ENCODE measurements at places on chromosomes 11 and 22.

GRCh38 chr11:83336993-83337392 is 50.8 kb upstream of the CCDC90B start:
- no peak for DNase-seq
- no peaks in the 10 kb centered on the region for H3K36me3 ChIP-seq
- no peak overlapping the region for H3K27ac ChIP-seq
- peaks cover 15% of the 10 kb centered on the region for H3K27me3 ChIP-seq
- H3K4me1 ChIP-seq, result no peaks in the 10 kb centered on the region

DNA sequence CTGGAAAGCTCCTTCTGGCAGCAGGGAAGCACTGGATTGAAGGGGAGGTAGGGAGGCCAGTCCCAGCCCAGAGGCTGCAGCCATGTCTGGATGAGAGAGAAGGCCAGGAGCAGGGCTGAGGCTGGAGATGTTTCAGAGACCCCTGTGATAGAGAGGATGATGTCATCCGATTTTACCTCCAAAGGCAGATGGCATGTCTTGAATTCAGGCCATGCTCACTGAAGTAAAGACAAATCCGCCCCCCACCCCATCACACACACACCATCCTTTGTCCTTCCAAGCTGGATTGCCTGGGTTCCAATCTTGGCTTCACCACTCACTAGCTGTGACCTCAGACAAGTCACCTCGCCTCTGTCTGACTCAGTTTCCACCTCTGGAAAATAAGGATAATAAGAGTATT is 47.2 kb downstream of the TP53I11 start:
- H3K27ac ChIP-seq, result no peak overlapping the region
- no peaks in the 10 kb centered on the region for H3K27me3 ChIP-seq
- no peaks in the 10 kb centered on the region for H3K4me1 ChIP-seq
- H3K4me3 ChIP-seq, result no peak overlapping the region
- H3K36me3 ChIP-seq, result peaks cover 7% of the 10 kb centered on the region

DNA sequence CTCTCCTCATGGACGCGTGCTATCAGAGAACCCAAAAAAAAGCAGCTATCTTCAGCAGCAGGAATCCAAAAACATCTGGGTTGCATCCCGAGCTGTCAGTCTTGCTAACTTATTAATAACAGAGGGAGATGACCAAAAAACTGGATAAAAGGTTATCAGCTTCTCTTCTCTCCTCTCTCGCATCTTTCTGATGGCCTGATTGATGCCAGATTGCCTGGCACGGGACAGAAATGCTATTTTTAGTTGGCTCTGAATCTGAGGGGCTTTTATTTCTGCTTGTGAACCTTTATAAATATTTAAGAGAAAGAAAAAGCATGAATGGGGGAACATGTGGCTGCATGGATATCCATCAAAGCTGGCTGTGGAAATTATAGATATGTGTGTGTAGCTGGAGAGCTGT is 230.3 kb downstream of the ETS1 start:
- H3K4me3 ChIP-seq, result no peak overlapping the region
- no peaks in the 10 kb centered on the region for H3K36me3 ChIP-seq
- peaks cover 3% of the 10 kb centered on the region for H3K4me1 ChIP-seq
- no peaks in the 10 kb centered on the region for H3K27me3 ChIP-seq

DNA sequence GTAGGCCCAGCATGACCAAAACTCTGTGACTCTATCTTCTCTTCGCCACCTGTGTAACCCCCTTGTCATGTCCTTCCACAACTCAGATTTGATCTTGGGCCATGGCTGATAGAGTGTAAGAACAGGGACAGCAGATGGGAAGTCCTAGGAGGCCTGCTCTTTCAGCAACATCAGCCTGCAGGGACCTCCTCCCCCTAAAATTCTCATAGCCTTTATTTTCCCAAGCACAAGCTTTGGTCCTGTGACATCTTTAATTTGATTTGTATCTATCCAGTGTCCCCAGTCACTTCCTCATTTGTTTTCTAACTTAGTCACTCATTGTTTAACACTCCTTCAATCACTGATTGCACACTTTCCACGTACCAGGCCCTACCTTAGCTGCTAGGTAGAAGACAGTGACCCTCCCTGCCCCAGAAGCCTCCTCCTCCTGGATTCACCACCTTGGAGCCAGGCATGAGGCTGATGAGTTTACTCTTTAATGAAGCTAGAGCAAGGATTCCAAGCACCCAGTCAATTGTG is 5.3 kb downstream of the UBQLN3 start:
- H3K4me1 ChIP-seq, result no peaks in the 10 kb centered on the region
- H3K36me3 ChIP-seq, result no peaks in the 10 kb centered on the region
- no peak for DNase-seq
- H3K27ac ChIP-seq, result no peak overlapping the region
- H3K4me3 ChIP-seq, result no peak overlapping the region
- H3K27me3 ChIP-seq, result peaks cover 34% of the 10 kb centered on the region

- no peaks in the 10 kb centered on the region for H3K36me3 ChIP-seq
- H3K4me1 ChIP-seq, result no peaks in the 10 kb centered on the region
- H3K27me3 ChIP-seq, result peaks cover 34% of the 10 kb centered on the region
- no peak overlapping the region for H3K27ac ChIP-seq
- no peak overlapping the region for H3K4me3 ChIP-seq
- no peak for DNase-seq
Measured at GRCh38 chr11:60710482-60710881, 11.1 kb downstream of the MS4A8 start.

DNA sequence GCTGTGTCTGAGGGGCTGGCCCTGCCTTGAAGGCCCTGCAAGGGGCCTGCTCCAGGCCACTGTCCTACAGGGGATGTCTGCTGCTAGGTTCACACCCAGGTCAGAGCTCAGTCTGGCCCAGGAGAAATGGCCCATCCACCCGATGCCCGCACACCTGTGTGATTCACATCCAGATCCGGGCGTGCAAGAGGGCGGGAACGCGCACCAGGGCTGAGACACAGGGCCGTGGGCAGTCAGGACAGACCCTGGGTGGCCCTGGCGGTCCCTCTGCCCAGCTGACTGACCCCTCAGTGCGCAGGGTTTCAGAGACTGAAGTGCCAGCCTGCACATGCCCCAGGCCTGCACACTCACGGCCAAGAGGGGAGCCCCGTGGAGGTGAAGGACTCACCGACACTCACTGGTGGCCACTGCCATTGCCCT is 7.4 kb downstream of the TOLLIP start:
- no peaks in the 10 kb centered on the region for H3K27me3 ChIP-seq
- DNase-seq, result no peak
- H3K27ac ChIP-seq, result no peak overlapping the region

DNA sequence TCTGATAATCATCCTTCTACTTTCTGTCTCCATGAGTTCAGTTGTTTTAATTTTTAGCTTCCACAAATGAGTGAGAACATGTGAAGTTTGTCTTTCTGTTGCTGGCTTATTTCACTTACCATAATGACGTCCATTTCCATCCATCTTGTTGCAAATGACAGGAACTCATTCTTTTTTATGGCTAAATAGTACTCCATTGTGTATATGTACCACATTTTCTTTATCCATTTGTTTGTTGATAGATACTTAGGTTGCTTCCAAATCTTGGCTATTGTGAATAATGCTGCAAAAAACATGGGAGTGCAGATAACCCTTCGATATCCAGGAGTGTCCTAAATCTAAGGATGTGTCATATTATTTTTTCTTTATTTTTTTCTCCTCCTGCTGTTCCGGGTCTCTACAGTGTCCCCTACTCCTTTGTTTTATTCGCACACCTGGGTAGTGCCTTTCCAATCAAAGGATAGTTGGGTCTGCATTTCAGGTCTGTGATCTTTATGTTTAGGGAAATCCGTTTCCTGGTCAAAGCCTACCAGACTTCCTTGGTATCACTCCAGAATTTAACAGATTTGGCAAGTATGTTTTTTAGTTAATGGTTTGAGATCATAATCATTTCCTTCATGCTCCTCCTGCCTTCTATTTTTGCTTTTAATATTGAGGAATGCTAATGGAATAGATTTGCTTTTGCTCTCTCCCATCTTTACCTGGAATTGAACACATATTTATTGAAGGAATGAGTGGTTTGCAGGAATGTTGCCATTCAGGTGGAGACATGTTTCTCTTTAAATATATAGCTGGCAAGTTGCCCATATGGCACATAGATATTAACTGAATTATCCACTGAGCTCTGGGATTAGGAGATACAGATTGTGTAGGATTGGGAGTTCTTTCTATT is 53.7 kb downstream of the ARHGEF12 start:
- H3K27me3 ChIP-seq, result peaks cover 32% of the 10 kb centered on the region
- no peak for DNase-seq
- H3K4me3 ChIP-seq, result no peak overlapping the region

DNA sequence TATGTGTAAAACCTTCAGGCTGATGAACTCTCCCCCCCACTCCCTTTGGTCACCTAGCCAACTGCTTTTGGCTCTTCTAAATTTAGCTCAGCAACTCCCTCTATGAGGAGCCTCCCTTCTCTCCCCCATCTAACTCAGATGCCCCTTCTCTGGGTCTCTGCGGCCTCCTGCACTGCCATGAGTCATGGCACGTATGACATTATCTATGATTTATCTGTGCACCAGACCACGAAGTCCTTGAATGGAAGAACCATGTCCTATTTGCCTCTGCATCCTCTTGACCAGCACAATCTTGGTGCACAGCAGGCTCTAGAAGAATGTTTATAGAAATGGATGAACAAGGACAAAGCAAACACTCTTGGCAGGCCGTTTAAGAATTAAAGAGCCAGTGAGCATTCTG is 46.0 kb downstream of the RPL27A start:
- H3K36me3 ChIP-seq, result no peaks in the 10 kb centered on the region
- no peak for DNase-seq
- H3K4me3 ChIP-seq, result no peak overlapping the region
- peaks cover 37% of the 10 kb centered on the region for H3K27me3 ChIP-seq
- H3K4me1 ChIP-seq, result no peaks in the 10 kb centered on the region
- H3K27ac ChIP-seq, result no peak overlapping the region

DNA sequence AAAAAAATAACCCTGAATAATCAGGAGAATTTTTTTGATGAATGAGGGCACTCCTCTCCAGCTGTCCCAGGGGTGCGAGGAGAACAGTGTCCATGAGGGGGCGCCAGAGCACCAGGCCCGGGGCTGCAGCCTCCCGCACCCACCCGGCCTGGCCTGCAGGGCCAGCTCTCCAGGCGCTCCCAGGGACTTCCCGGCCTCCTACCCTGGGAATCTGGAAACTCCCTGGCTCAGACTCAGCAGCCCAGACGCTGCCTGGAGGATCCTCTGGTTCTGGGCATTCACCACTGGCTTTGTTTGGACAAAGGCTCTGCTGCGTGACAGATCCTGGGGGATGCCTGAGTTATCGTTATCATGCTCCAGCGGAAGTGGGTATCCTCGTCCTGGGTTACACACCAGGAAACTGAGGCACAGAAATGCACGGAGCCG is 31.0 kb downstream of the MCM5 start:
- no peaks in the 10 kb centered on the region for H3K27me3 ChIP-seq
- peaks cover 7% of the 10 kb centered on the region for H3K4me1 ChIP-seq
- no peak overlapping the region for H3K4me3 ChIP-seq

DNA sequence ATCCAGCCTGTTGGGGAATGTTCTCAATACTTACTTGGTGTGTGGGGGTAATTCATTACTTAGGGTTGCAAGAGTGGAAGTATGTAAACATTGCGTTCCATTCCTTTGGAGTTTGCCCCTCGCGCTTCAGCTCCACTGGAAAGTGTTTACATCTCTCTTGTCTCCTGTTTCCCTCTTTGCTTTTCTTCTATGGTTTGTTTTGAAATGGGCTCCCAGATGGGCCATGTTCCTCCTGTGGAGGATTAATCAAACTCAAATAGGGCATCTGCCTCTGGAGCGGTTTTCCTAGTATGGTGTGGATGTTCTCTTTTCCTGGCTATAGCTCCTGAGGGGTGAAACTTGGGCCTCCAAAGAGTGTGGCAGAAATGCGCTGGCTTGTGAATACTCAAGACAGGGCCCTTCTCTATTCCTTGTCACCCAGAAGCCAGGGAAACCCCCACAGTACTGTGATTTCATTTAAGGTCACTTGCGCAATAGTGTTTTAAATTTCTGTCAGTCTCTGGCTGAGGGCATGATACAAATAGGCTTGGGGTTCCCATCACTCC is 51.9 kb downstream of the CD44 start:
- peaks cover 100% of the 10 kb centered on the region for H3K36me3 ChIP-seq
- no peak for DNase-seq
- H3K4me1 ChIP-seq, result peaks cover 38% of the 10 kb centered on the region
- H3K27ac ChIP-seq, result peak overlapping the region; percentile 67

GRCh38 chr11:115930886-115931547 is 426.8 kb upstream of the CADM1 start:
- no peaks in the 10 kb centered on the region for H3K4me1 ChIP-seq
- no peaks in the 10 kb centered on the region for H3K36me3 ChIP-seq
- peaks cover 9% of the 10 kb centered on the region for H3K27me3 ChIP-seq
- no peak overlapping the region for H3K27ac ChIP-seq

- no peak overlapping the region for H3K27ac ChIP-seq
- no peak overlapping the region for H3K4me3 ChIP-seq
- peaks cover 7% of the 10 kb centered on the region for H3K27me3 ChIP-seq
- no peak for DNase-seq
- H3K4me1 ChIP-seq, result no peaks in the 10 kb centered on the region
Measured at GRCh38 chr22:25630447-25630846, 66.0 kb downstream of the GRK3 start.

GRCh38 chr22:31241200-31241599 is 29.1 kb downstream of the LIMK2 start:
- H3K36me3 ChIP-seq, result no peaks in the 10 kb centered on the region
- H3K4me3 ChIP-seq, result no peak overlapping the region
- no peak overlapping the region for H3K27ac ChIP-seq
- H3K27me3 ChIP-seq, result no peaks in the 10 kb centered on the region
- H3K4me1 ChIP-seq, result peaks cover 15% of the 10 kb centered on the region

- no peaks in the 10 kb centered on the region for H3K36me3 ChIP-seq
- no peak for DNase-seq
- no peaks in the 10 kb centered on the region for H3K4me1 ChIP-seq
- no peak overlapping the region for H3K4me3 ChIP-seq
Measured at GRCh38 chr11:113082341-113082955, 121.2 kb downstream of the NCAM1 start.

DNA sequence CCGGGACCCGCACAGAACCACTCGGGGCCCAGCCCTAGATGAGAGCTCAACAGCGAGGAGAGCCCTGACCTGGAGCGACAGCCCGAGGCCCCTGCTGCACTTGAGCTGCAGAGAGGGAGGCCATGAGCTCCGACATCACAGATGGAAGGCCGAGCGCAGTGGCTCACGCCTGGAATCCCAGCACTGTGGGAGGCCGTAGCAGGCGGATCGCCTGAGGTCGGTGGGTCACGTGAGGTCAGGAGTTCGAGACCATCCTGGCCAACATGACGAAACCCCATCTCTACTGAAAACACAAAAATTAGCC is 13.8 kb upstream of the BRSK2 start:
- no peak overlapping the region for H3K4me3 ChIP-seq
- H3K27me3 ChIP-seq, result peaks cover 9% of the 10 kb centered on the region
- no peak for DNase-seq
- no peaks in the 10 kb centered on the region for H3K4me1 ChIP-seq
- H3K27ac ChIP-seq, result peak overlapping the region; percentile 59

- DNase-seq, result no peak
- H3K27me3 ChIP-seq, result peaks cover 14% of the 10 kb centered on the region
- peaks cover under 1% of the 10 kb centered on the region for H3K4me1 ChIP-seq
Measured at GRCh38 chr11:74696939-74697675, 34.1 kb downstream of the CHRDL2 start.

DNA sequence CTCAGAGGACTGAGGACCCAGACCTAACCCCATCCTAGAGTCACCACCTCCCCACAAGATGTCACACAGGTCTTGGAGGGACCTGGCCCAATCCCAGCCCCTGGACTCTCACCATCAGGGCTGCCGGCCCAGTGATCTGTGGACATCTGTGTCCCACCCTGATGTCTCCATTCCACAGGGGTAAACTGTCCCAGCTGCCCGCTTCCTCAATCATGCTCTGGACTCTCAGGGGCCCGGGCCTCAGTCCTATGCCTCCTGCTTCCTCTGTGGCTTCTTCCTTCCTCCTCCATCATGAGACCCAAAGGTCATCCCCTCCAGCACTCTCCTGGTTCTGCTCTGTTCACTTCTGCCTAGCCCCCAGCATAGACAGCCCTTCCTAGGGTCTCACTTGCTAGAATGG is 32.2 kb downstream of the ARAP1 start:
- peak overlapping the region; percentile 98 for H3K27ac ChIP-seq
- no peak for DNase-seq
- H3K4me1 ChIP-seq, result peaks cover 73% of the 10 kb centered on the region
- H3K27me3 ChIP-seq, result no peaks in the 10 kb centered on the region
- H3K4me3 ChIP-seq, result peak overlapping the region; percentile 93
- H3K36me3 ChIP-seq, result peaks cover 42% of the 10 kb centered on the region
